Kidney epithelial cell (primary cell): ENCODE measurements at places on chromosomes 2 and 18. TPM values are rescaled to one million over a fixed set of nuclear protein-coding genes. Genes with fewer than 3 reads are reported as not detected.
A peak's percentile ranks its signal among the peaks of the same experiment; 100 is the strongest.

The NEU2 gene
- not detected in 2 replicates for total RNA-seq

The SIX2 gene
- 0.27 and 0.96 TPM in 2 replicates for total RNA-seq

The GPR17 gene
- total RNA-seq, result 0.14 TPM in 1 of 2 replicates, not detected in the other

The RND3 gene
- 231 and 259 TPM in 2 replicates for total RNA-seq

The BMP10 gene
- total RNA-seq, result not detected in 2 replicates

The RGPD4 gene
- not detected in 2 replicates for total RNA-seq

The LYG1 gene
- 0.25 and 1.0 TPM in 2 replicates for total RNA-seq

The KRTCAP3 gene
- total RNA-seq, result 8.1 and 10.0 TPM in 2 replicates

The SP140 gene
- total RNA-seq, result 0.82 and 3.6 TPM in 2 replicates

The APLF gene
- total RNA-seq, result 5.1 and 6.5 TPM in 2 replicates

The TPO gene
- not detected in 2 replicates for total RNA-seq

The CTAGE1 gene
- not detected in 2 replicates for total RNA-seq

The CBLN2 gene
- total RNA-seq, result 0.04 TPM in 1 of 2 replicates, not detected in the other

The IKZF2 gene
- total RNA-seq, result 3.3 and 4.4 TPM in 2 replicates

The ANO7 gene
- total RNA-seq, result 1.9 and 2.9 TPM in 2 replicates

GRCh38 chr2:48691935-48692691 is 63.4 kb downstream of the LHCGR start:
- no peak for DNase-seq

- no peak for DNase-seq
Measured at GRCh38 chr2:134250840-134251461, 2.9 kb upstream of the MGAT5 start.

DNA sequence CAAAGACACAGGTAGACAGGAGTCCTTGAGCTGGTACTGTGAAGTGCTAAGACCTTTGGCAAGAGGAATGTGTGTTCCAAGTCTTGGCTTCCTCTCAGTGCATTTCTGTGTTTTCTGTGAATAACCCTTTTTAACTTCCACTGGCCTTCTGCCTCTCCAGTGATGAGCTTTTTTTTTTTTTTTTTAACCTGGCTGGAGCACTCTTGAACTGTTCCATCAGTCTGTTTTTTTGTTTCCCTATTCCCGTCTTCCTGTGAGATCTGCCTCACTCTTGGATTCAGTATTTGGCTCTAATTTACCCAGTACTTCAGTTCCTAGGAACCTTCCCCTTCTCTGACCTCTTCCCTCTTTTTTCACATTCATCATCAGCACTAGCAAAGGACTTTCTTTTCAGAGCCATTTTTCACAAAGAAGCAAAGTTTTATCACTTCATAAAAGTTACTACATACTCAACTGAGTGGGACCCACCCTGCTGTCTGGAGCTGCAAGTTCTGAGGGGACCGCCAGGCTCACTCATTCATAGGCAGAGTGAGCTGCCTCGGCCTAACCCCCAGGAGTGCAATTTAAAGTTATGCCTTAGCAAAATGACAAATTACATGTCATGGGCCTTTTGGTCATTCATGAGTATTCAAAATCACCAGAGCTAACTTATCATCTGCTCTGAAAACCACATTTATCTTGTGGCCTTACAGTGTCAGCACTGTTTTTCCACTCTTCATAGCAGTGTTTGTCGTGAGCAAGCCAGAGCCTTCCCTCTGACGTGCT is 126.9 kb upstream of the DAPL1 start:
- no peak for DNase-seq

- no peak for DNase-seq
Measured at GRCh38 chr18:69388222-69388621, 12.5 kb upstream of the DOK6 start.

GRCh38 chr2:143169105-143169504 is 39.9 kb downstream of the ARHGAP15 start:
- no peak for DNase-seq

GRCh38 chr2:150391779-150392178 is 95.7 kb downstream of the RND3 start:
- no peak for DNase-seq

- DNase-seq, result no peak
Measured at GRCh38 chr2:241776336-241777169, at the start of gene GAL3ST2. GAL3ST2 (plus strand) TSS chr2:241776822; CDS start chr2:241776956, 134 bp downstream.

- no peak for DNase-seq
Measured at GRCh38 chr2:184308706-184309105, 289.6 kb upstream of the ZNF804A start.

GRCh38 chr18:41936471-41937134 is 18.4 kb upstream of the PIK3C3 start:
- no peak for DNase-seq

- no peak for DNase-seq
Measured at GRCh38 chr2:68926796-68927195, 25.9 kb downstream of the GKN2 start.

DNA sequence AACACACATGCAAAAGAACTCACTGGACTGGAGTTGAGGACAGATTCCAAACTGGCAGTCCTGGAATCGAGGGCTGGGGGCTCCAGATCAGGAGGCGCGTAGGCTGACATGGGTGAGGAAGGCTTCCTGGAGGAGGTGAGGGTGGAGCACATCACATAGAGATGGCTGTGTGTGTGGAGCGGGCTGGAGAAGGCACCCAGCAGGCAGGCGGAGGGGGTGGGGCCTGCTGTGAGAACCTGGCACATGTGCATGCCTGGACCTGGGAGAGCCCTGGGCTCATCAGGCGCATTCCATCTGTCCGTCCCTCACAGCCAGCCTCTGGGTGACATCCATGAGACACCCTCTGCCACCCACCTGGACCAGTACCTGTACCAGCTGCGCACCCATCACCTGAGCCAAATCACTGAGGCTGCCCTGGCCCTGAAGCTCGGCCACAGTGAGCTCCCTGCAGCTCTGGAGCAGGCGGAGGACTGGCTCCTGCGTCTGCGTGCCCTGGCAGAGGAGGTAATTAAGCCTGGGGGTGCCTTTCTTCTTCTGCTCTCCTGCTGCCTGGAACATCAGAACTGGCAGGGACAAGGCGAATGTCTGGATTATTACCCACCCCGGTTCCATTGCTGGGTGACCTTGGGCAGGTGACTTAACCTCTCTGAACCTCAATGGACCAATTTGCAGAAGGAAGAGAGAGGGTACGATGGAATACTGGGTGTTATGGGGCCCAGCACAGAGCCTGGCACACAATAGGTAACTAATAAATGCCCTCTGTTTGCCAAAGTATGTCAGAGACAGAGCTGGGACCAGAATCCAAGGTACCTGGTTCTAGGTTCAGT is 108.3 kb downstream of the DYSF start:
- no peak for DNase-seq

- DNase-seq, result peak; percentile 41
Measured at GRCh38 chr2:224268441-224268840, 133.5 kb downstream of the FAM124B start.

- DNase-seq, result no peak
Measured at GRCh38 chr2:119474371-119475224, 42.9 kb downstream of the TMEM37 start.

DNA sequence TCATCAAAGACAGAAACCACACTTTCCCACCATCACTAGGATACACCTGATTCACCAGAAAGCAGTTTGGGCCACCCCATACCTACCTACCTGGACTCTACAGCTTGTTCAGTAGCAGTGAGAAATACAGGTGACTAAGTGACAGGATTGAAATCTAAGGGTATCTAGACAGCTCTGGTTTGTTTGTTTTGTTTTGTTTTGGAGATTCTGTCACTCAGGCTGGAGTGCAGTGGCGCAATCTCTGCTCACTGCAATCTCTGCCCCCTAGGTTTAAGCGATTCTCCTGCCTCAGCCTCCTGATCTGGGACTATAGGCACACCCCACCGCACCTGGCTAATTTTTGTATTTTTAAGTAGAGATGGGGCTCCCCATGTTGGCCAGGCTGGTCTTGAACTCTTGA is 3.1 kb downstream of the TTC21B start:
- no peak for DNase-seq

DNA sequence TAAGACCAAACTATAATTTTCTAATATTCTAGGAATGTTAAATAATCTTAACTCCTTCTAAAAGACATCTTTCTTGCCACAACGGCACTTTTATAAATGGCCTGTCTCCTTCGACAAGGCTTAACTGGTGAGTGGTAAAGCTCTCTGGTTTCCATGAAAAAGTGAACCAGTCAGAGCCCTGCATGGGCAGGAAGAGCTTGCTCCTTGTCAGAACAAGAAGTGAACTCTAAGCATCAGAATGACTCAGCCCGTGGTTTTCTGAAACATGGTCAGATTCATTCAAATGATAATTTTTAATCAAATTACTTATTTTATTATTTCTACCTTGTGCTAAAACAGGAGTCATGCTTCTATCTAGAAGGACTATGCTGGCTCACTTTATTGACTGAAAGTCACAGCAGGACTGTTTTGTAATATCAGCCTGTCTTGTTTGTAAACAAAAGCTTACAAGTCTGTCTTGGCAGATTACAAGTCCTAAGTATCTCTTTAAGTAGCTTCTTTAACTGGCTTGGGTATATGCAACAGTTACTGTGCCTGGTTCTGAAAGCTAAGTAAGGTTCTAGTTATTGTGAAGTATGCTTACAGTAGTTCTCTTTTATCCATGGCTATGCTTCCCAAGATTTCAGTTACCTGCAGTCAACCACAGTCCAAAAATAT is 245.4 kb downstream of the NAPG start:
- no peak for DNase-seq

DNA sequence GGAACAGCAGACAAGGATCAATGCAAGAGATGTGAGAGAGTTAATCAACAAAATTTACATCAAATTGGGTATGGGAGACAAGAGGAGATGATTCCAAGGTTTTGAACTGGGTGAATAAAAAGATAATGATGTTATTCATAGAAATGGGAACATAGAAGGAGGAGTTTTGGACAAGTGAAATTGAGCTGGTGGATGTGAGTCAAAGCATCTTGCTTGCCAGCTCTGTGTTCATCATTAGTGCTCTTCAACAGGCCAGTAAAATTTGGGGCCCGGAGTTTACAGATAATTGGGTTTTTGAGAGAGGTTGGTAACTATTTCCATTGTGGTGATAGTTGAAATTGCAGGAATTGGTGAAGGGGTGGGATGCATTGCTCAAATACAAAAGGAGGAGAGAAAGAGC is 69.9 kb upstream of the CAVIN2 start:
- no peak for DNase-seq

DNA sequence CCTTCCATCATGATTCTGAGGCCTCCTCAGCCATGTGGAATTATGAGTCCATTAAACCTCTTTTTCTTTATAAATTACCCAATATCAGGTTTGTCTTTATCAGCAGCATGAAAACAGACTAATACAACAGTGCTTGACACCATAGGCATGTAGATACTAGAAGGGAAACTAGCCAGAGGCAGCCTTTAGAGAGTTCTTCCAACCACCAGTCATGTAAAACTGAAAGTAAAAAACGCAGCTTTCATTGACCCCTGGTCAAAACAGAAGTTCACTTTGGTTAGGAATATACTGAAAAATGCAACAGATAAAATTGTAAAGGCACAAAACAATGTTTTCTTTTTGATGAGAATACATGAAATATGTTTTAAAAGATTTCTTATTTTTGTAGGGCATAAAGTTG is 122.8 kb upstream of the L3MBTL4 start:
- DNase-seq, result no peak

DNA sequence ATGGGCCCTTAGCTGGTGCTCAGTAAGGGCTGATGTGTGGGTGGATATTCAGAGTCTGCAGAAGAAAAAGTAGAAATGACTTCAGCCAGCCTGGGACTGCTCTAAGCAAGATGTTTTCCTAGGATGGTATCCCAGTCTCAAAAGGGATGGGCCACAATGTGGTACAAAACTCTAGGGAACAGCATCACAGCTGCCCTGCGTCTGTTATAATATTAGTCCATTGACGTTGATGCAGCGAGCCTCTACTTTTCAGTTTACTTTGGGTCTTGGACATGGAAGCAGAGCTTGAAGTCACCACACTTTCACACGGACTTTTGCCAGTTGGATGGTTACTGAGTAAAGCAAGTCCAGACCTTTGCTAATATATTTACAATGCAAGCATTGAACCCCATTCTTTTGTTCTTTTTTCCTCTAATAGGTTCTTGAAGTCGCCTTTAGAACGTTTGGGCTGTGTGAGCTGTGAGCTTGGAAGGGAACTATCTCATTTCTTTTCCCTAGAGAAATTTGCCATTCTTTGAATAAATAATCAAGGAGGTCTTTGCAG is 105.7 kb downstream of the RDH14 start:
- no peak for DNase-seq

GRCh38 chr2:194822657-194823056 is 834.4 kb upstream of the SLC39A10 start:
- no peak for DNase-seq

- no peak for DNase-seq
Measured at GRCh38 chr18:40371673-40372072, 1583.4 kb upstream of the PIK3C3 start.

DNA sequence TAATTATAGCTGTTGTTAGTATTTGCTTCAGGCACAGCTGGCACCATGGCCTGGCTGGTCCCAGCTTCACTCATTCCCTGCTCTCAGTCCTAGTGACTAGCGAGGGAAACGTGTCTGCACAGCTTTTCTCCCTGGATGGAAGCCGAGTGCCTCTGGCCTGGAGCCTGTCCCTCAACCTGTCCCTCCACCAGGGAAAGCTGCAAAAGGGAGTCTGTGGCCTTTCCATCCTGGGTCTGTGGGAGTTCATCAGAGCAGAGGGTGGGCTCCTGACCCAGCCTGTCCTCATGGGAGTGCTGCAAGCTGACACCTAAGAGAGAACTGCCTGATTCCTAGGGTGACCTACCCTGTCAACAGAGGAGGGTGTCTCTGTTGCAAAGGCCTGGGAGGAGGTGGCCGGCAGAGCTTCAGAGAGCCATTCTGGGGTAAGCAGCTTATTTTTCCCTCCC is 118.3 kb downstream of the CAPN13 start:
- no peak for DNase-seq

- no peak for DNase-seq
Measured at GRCh38 chr18:1906421-1906820, 664.9 kb downstream of the METTL4 start.

DNA sequence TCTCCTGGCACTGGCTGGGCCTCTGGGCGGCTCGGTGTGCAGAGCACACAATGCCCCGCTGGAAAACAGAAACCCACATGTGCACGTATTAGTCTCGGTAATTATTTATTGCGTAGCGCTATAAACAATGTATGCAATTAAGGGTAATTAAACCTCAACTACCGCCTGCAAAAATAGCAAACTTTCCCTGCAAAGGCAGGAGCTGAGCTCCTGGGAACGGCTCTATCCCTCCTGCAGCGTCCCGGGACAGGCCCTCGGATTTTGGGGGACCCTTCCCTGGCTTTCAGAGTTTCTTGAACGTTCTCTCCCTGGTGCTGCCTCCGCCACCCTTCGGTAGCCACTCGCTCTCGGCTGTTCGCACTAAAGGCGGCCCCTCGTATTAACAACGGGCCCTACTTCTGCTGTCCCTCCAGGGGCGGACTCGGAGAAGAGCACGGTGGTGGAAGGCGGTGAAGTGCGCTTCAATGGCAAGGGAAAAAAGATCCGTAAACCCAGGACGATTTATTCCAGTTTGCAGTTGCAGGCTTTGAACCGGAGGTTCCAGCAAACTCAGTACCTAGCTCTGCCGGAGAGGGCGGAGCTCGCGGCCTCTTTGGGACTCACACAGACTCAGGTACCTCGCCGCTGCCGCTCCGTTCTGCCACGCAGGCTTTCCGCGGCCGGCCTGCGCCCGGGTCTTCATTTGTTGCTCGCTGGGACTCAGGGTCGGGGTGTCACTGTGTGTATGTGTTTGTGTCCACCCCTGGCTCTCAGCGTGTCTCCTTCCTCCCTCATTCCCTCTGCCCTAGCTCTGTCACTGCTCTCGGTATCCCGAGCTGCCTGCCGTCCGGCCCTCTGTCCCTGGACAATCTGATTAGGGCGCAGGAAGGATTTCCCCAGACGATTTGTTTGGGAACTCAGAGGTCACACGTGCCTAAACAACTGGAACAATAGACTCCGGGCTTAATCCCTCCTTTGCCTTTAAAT is 1.2 kb downstream of the DLX1 start:
- DNase-seq, result no peak

GRCh38 chr2:8334866-8335325 is 347.0 kb upstream of the ID2 start:
- DNase-seq, result no peak

- DNase-seq, result peak; percentile 59
Measured at GRCh38 chr18:28112056-28112470, 64.9 kb downstream of the CDH2 start.
